ENCODE measurements at places on chromosomes 16 and 17.

DNA sequence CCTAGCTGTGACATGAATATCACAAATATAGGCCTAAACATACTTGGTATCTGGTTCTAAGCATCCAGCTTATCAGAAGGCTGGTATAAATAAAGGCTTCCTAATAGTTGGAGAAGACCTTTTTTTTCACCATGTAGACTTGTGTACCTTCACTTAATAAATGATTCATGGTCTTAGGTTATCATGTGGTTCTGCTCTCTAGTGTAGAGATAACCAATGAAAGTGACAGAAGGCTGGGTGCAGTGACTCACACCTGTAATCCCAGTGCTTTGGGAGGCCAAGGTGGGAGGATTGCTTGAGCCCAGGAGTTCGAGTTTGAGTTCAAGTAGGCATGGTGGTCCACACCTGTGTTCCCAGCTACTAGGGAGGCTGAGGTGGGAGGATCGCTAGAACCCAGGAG is 3.1 kb downstream of the DDX19A start:
- DNase-seq = no peak

DNA sequence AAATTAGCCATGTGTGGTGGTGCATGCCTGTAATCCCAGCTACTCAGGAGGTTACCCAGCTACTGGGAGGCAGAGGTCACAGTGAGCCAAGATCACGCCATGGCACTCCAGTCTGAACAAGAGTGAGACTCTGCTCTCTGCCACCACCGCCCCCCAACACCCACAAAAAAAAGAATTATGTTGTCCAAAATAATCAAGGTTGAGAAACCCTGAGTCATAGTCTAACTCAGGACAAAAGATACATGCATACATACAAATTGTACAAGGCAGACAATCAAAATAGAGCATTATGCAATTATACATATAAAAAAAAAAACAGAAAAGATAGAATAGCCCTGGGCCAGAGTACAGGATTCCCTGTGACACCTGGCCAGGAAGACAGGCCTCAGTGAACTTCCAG is 6.6 kb upstream of the KPNB1 start:
- peak; percentile 48 for DNase-seq

DNA sequence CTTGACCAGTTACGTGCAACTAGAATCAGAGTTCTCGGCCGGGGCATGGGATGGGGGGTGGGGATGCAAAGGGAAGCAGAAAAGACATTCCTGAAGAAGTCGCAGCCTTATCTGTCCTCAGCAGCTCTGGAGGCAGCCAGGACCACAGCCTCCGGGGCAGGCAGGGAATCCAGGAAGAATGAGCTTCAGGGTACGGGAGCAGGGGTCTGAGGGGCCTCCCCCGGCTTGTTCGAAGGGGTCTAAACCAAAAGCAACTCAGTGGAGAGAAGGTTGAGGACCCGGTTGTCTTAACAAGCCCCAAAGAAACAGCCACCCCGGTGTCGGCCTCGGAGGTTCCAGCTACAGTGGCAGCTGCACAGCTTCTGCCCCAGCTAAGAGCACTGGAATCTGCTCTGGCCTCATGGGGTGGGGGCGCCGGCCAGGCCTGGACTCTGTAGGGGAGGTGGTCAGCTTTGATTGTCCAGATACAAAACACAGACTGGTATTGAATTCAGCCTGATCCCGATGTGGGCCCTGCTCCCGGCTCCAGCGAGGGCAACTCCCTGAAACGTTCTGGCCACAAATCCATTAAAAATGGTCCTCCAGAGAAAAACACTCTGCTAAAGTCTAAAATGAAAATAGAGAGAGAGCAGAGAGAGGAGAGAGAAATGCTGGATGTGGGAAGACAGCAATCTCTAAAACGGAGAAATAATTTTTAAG is 7.7 kb downstream of the HOXB4 start:
- DNase-seq = no peak

DNA sequence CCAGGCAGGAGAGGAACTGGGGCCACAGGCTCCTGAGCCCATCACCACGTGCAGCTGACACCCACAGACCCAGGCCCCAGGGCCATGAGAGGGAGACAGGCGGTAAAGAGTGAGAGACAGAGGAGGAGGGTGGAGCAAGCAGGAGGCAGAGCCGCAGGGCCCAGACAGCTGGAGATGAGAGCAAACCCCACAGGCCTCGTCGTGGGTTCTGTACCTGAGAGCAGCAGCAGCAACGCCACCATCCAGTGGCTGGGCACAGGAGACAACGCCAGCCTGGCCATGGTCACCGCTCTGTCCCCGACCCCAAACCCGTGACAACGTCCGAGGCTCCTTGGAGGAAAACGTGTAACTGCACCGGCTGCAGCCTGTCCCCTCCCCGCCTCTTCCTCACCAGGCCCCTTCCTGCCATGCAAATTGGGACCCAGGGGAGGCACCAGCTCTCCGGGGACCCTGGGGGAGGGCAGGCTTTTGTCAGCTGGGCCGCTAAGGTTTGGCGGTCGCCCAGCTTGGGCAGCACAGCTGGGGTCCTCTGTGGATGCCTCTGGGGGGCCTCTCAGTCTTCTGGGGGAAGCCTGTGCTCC is at the start of gene CD79B:
TSS of gene CD79B (minus strand) at position 351 of the 581 bp plus-strand sequence. CDS start at position 281, 70 bp downstream.
- peak; percentile 52 for DNase-seq

DNA sequence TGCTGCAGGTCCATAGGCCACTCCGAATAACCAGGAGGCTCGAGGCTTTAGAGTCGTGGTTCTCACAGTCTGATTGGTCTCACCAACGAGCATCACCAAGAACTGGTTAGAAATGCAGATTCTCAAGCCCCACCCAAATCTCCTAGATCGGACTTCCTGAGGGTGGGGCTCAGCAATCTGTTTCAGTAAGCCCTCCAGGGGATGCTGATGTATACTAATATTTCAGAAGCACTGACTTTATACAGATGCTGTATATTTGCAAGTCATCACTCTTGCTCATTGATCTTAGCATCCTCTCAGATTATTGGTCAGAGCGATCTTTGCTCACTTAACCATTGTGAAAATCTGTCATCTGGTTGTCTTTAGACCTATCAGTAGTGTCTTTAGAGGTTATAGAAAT is 4.4 kb upstream of the VAC14 start:
- peak; percentile 49 for DNase-seq

GRCh38 chr16:2082983-2083364 is 35.2 kb downstream of the TSC2 start:
- DNase-seq = no peak

All from inflammatory macrophage (primary cell).